Germinal center (tissue), 1 donor: ENCODE measurements at places on chromosomes 6 and 20.

GRCh38 chr6:84371681-84372080, 144.2 kb upstream of the CEP162 start:
- DNase-seq: no peak

GRCh38 chr6:136592930-136593673, 42.9 kb upstream of the MAP7 start:
- DNase-seq: no peak

DNA sequence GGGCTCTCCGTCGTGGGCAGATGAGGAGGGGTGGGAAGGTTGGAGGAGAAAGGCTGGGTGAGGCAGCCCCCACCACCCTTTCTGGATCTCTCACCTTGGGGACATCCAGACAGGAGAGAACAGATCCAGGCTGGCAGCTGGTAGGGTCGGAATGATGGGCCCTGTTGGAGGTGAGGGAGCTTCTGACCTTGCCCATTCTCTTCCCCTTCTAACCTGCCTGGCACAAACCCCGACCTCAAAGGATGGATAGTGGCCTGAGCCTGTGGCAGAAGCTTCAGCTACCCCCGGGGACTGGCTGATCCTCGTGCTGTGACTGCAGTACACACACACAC, 6.0 kb upstream of the NPBWR2 start:
- no peak for DNase-seq

DNA sequence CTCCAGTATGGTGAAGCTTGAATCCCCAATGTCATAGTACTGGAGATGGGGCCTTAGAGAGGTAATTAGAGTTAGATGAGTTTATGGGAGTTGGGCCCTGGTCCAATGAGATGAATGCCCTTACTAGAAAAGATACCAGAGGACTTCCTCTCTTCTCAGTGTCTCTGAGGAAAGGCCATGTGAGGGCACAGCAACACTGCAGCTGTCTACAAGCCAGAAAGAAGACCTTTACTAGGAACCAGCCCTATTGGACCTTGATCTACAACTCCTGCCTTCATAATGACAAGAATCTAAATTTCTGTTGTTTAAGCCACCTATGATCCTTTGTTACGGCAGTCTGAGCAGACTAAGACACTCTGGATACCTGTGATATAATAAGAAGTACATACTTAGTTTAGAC, 31.4 kb upstream of the AKAP7 start:
- no peak for DNase-seq

DNA sequence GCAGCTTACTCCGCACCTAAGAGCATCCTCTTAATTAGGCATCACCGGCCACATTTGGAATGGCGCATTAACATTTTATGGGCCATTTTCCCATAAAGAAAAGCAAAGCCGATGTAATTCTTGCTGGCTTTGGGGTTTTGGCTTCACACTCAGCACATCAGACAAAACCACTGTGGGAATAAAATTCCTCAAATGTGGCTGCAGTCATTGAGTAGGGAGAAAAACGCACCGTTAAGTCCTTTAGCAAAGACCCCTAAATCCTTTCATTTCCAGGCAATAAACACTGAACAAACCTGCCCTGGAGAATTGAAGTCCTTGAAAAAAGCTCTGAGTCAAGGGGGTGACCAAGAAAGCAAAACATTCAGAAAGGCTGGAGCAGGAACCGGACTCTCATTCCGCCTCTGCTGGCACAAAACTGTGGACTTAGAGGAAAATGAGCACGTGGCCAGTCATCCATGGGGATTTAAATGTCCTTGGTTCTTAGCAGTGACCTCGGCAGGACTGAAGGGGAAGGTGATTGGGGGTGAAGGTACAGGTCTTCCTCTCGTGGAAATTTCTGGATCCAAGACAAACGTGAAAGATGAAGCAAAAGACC, 102.9 kb downstream of the CDH4 start:
- no peak for DNase-seq

GRCh38 chr6:153334121-153334520, 203.0 kb upstream of the RGS17 start:
- no peak for DNase-seq

- DNase-seq: no peak
Observed at GRCh38 chr6:154157706-154158105, 118.7 kb downstream of the OPRM1 start.

GRCh38 chr6:147216915-147217314, 12.7 kb downstream of the STXBP5 start:
- DNase-seq: no peak

DNA sequence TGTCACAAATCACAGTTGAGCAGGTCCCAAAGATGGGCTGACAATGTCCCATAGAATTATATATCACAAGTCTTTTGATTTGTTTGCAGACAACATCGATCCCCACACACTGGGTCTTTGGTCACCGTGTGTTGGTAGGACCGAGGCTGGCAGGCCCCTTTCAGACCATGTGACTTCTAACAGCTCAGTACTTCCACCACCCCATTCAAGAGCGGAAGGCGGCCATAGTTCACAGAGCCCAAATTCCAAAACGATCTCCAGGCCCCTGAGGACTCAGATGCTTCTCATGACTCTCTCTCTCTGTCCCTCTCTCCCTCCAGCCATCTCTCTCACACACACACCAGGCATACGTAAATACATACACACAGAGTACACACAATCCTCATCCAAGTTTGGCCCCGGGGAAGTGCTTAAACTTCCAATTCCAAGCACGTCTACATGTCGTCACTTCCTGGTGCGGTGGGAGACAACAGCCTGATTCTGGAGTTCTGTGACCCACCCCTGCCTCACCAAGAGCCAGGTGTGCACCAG, 155.9 kb upstream of the INSM1 start:
- DNase-seq: no peak

GRCh38 chr20:44848254-44849015, 37.1 kb upstream of the YWHAB start:
- no peak for DNase-seq

DNA sequence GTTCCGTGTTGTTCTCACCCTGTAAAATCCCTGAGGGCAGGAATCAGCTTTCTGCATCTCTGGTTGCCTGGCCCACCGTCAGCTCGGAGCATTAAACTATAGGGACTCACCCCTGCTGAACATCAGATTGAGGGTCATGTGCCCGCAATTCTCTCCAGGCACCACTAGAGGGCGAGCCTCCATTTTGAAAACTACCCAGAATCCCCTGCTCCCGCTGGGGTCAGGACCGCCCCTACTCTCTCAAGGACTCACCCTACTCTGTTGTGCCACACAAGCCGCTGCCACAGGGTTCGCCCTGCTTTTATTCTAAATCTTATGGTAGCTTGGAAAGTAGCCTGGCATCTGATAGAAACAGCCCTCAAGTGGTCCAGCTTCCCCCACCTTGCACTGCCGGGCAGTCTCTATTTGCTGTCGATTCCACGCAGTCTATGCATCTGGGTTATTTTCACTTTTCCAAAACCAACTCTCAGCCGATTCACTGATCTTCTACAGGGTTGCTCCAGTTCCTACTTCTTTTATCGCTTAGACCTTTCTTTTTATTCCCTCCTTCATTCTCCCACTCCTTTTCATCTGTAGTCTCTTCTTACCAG, 244.1 kb upstream of the QKI start:
- peak; percentile 24 for DNase-seq

DNA sequence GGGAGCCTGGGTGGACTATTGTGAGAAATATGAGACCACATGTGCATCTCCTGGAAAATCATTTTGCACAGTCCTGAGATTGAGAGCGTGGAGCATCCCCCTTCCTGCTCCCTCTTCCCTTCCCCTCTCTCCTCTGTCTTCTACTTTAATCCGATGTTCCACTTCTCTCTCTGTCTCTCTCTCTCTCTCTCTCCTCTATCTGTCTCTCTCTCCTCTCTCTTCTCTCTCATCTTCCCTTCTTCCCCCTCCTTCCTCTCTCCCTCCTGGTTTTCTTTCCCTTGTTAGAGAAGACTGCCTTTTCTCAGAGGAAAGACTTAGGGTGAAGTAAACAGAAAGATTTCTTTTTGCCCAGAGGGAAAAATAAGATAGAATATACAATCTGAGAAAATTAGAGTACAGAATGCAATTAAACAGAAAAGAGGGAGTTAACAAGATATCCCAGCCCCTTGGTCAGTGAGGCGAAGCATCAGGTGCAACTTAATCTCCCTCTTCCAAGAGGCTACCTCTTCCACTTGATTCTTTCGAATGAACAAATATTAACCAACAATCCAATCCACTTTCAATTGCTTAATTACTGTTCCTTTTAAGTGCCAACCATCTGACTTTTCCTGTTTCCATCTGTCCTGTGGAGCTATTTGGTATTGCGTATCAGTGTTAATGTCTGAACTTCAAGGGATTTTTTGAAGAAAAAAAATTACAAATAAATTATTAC, 14.6 kb downstream of the KHDC1 start:
- DNase-seq: no peak

- DNase-seq: no peak
Observed at GRCh38 chr6:39266375-39266774, 37.1 kb upstream of the KCNK5 start.

GRCh38 chr6:22231616-22232015, 65.2 kb downstream of the PRL start:
- DNase-seq: no peak

DNA sequence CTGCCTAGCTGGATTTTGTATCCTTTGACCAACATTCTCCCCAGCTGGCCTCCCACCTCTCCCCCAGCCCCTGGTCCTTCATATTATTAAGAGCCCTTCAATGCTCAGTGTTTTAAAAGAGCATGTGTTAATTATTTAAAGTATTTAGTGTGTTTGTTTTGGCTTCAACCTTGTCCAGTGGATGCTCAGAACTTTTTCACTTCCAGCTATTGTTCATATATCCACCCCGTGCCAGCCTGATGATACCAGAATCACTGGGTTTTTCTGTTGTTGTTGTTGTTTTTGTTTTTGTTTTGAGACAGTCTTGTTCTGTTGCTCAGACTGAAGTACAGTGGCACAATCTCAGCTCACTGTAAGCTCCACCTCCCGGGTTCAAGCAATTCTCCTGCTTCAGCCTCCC, 30.4 kb upstream of the SNX9 start:
- DNase-seq: no peak

- no peak for DNase-seq
Observed at GRCh38 chr6:166777096-166777630, 150.1 kb upstream of the RPS6KA2 start.

GRCh38 chr6:106858653-106859092, 115.9 kb downstream of the CD24 start:
- DNase-seq: no peak

- DNase-seq: no peak
Observed at GRCh38 chr6:166726201-166726600, 99.2 kb upstream of the RPS6KA2 start.

- DNase-seq: no peak
Observed at GRCh38 chr6:89574910-89575561, 63.5 kb downstream of the LYRM2 start.

DNA sequence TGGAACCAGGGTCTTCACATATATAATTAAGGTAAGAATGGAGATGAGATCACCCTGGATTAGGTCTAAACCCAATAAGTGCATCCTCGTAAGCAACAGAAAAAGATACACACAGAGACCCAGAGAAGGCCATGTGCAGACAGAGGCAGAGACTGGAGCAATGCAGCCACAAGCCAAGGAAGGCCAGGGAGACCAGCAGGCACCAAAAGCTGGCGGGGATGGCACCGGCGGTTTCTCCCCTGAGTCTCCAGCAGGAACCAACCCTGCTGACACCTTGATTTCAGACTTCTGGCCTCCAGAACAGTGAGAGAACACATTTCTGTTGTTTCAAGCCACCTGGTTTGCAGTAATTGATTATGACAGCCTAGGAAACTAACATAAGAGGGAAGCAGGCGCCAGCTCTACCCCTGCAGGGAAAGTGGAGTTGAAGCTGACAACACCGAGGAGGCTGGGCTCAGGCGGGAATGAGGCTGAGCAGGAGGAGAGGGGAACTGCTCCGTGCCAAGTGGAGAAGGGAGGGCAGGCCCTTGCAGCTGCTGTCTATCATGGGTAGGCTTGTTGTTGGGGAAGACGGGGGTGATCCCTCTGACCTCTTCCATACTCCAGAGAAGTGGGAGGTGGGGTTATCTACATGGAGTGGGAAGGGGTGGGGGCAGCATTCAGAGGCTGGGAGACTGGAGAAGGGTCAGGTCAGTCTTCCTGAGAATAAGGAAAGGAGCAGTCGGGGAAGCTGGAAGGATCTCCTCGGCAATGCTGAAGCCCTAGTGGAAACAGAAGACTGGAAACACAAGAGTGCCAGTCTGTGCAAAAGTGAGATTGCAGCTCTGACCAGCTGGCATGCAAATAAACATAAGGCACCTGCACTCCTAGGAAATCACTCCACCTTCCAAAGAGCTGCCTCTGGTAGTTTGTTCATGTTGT, 72.7 kb downstream of the NFATC2 start:
- no peak for DNase-seq
